ENCODE measurements at places on chromosomes 3 and 15. TPM values are rescaled to one million over a fixed set of nuclear protein-coding genes. Genes with fewer than 3 reads are reported as not detected.

GRCh38 chr3:22951910-22952309 lies 251.2 kb upstream of the UBE2E2 start:
- DNase-seq: no peak

Gene CHRM5
- 0.03 TPM for polyA plus RNA-seq

- DNase-seq: no peak
Observed at GRCh38 chr3:11583235-11583634, 60.5 kb downstream of the VGLL4 start.

GRCh38 chr3:12471241-12471640 lies 13.0 kb upstream of the TSEN2 start:
- DNase-seq: no peak

GRCh38 chr3:47852604-47853602 lies 50.0 kb downstream of the DHX30 start:
- no peak for DNase-seq

GRCh38 chr3:116776880-116777785 lies 67.6 kb downstream of the TUSC7 start:
- no peak for DNase-seq
